HTR-8/SVneo (cell line): ENCODE measurements at places on chromosomes 11 and 22.

DNA sequence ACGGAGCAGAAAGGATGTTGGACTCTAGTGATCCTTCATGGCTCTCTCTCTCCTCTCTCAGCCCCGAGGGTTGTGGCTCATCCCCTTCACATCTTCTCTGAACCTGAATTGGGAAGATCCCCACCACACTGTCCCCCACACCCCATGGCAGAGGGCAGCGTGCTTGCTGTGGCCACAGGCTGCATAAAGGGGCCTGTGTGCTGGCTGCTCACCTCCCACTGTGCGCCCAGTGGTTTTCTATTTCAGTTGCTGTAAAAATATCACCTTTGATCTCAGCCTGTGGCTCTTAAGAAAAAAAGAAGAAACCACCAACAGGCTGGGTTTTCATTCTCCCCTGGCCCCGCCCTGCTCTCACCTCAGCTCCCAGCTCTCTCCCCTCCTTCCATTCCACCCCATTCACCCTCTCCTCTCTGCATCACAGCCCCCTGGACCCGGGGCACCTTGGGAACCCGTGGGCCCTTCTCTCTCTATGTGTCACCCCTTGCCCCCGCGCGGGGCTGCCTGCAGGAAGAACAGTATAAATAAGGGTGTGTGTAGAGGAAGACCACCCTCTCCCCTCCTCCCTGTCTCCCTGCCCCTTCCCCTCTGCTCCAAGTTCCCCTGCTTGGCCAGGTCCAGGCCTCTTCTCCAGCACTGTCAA is 25.8 kb upstream of the WNT11 start:
- DNase-seq = no peak

DNA sequence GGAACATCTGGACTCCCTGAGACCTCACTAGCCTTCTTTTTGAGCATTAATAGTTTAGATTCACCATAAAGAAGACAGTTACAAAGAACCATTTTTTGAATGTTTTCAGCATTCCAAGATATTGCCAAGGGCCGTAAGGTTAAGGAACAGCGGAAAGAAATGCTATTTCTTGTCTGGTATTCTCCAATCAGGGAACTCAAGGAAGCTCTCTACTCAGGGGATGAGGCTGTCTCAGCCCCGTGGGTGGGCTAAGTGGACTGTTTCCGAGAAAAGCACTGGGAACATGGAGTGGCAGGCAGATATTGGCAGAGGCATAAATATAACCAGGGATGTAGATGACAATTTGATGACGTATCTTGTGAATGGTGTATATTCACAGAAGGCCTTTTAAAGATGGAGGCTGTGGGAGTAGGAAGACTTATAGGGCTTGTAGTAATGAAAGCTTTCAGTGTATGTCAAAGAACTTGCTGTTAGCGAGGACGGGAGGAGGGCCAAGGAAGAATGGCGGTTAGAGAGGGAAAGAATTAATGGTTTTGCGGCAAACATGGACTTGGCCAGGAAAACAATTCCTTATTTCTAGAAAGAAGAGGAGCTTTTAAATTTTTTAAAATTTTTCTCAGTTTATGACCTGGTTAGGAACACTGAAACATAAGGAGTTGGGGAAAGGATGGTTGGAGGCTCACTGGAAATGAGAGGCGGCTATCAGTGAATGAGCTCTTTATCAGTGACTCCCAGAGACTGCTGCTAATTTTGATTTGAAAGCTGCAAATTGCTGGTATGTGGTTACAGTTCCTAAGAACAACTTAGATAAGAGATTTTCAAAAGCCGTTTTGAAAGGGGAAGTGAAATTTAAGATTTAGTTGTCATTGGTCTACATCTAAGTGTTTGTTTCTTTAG is 64.6 kb downstream of the ST3GAL4 start:
- no peak for DNase-seq

- no peak for DNase-seq
Measured at GRCh38 chr11:34665077-34665835, 44.4 kb downstream of the EHF start.

DNA sequence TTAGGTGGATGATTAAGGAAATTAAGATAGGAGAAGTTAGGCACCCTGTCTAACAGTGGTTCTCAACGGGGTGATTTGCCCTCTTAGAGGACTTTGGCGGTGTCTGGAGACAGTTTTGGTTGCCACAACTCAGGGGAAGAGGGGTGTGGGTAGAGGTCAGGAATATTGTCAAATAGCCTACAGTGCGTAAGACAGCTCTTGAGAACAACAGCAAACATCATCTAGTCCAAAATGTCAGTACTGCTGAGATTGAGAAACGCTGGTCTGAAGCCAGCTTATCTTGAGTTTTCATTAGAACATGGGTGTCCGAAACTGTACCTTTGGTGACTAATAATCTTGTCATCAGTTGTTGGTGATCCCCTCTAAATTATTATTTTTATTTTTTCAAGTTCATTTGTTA is 38.4 kb downstream of the CECR2 start:
- DNase-seq = no peak

- DNase-seq = no peak
Measured at GRCh38 chr11:94032725-94033124, 11.6 kb downstream of the HEPHL1 start.

DNA sequence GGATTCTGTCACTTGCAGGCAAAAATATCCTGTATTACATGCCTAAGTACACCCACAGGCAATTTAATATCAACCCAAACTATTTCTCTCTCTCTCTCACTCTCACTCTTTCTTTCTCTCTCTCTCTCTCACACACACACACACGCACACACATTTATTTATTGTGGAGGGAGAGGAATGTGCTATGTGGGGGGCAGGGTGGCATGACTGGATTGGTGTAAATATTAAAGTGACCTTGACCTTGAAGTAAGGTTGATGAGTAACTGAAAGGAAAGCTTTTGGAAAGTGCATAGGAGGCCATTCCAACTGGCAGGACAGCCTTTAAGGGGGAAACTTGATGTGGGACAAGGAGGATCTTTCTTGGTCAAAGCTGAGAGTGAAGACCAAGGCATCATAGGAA is 589.7 kb upstream of the KIRREL3 start:
- DNase-seq = no peak

GRCh38 chr11:1402355-1403077 is 12.8 kb downstream of the BRSK2 start:
- DNase-seq = no peak

DNA sequence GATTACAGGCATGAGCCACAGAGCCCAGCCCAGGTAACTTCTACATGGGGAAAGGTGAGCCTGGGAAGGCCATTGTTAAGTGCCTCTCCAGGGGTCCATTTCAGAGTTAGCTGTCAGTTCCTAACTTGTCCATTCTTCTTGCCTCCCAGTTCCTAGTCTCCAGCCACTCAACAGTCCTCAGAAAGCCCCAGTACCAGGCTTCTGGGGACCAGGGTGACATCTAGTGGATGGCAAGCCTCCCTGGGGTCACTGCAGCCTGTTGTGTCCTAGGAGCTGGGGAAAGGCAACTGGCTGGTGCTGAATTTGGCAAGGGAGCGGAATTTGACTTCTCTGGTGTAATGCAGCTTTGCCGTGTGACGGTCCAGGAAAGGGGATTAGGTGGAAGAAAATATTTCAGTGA is 2.1 kb downstream of the LGALS12 start:
- no peak for DNase-seq

- no peak for DNase-seq
Measured at GRCh38 chr11:66259225-66259624, 9.2 kb upstream of the RAB1B start.
